CD4-positive, alpha-beta T cell (primary cell): ENCODE measurements at places on chromosomes 13 and 19.

DNA sequence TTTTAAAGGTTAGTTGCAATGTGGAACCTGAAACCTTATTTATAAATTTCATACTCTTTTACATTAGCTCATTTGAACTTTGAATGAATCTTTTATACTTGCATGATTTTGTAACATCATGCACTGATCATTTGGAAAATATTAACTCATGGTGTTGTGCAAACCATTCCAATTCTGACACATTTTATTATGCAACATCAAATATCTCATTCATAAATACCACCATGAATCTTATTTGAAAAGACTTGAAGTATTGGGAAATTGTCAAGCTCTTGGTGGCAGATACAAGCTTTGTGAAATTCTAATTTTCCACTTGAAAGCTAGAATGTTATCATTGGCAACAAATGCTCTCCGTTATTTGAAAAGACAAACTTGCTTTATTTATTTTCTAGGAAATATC, 379.9 kb upstream of the PCDH20 start:
- DNase-seq: no peak

DNA sequence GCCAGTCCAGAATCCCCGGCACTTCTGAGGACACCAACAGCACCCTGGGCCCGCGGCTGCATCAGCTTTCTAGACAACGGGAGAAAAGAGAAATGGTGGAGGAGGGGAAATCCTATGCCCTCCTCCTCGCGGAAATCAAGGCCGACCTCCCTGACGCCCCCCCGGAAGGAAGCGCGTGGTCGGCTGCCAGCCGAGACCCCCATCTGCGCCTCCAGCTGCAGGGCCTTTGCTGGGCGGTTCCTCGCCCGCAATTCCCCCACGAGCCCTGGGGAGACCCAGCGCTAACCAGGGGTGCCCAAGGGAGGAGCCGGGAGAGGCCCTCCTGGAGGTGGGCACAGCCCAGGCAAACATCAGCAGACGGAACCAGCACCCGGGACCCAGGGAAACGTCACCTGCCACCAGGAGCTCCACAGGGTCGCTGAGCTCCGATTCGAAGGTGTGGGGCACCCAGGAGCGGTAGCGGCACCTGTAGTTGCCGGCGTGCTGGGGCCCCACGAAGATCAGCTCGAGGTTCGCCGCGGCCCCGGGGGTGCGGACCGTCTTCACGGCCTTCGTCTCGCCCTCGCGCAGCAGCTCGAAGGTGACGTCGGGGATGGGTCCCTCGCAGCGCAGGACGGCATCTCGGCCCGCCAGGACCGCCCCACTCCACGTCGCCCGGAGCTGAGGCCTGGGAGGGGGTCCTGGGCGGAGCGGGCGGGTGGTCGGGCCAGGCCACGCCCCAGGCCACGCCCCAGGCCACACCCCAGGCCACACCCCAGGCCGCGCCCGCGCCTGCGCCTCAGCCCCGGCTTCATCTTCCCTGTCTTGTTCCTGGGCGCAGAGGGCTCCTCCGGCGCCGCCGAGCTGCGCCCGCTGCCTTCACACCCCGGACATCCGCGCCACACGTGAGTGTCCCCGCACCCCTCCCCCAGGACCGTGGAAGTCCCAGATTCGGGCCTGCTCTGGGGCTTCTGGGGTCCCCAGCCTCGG, 6.0 kb downstream of the A1BG start:
- DNase-seq: peak; percentile 53

- peak; percentile 80 for DNase-seq
Observed at GRCh38 chr13:24261566-24261965, 47.8 kb upstream of the C1QTNF9 start.

GRCh38 chr19:33394723-33395560, 21.4 kb downstream of the CEBPG start:
- no peak for DNase-seq

- DNase-seq: no peak
Observed at GRCh38 chr13:39415008-39415802, 187.8 kb downstream of the LHFPL6 start.

GRCh38 chr13:41917641-41918040, 43.3 kb downstream of the VWA8 start:
- peak; percentile 34 for DNase-seq

GRCh38 chr19:29260477-29261317, 47.7 kb upstream of the UQCRFS1 start:
- DNase-seq: peak; percentile 33

DNA sequence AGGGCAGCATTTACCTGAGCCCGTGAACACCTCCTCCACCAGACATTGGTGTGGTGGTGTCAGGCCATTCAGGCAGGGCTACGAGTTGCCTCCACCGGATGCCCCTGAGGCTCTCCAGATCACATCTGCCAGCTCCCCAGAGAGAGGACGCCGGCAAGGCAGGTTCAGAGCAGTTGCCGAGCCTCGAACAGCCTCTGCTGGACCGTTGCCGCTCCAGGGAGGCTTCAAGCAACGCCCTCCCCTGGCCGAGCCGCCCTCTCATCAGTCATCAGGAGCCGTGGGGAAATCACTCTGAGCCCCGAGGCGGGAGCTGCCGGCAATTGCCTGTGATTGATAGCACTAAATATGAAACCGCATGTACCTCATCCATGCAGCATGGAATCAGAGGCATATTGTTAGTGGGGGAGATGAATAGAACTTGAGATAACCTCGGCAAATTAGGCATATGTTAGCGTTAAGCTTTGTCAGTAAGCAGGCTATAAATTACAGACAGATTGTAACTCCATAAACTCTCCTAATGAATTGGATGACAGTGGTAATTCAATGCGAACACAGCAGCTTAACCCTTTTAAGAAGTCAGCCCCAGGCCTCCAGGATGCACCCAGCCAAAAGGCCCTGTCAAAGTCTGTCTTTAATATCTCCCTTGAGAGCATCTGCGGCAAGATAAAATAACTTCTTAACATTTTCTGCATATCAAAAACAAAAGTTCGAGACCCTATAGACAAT, 29.8 kb upstream of the SPACA7 start:
- no peak for DNase-seq
